ENCODE measurements at places on chromosomes 2 and 18.
A peak's percentile ranks its signal among the peaks of the same experiment; 100 is the strongest.

GRCh38 chr2:103887625-103888024 is 966.3 kb upstream of the POU3F3 start:
- no peak overlapping the region for H3K27ac ChIP-seq
- DNase-seq, result no peak
- H3K4me1 ChIP-seq, result no peaks in the 10 kb centered on the region
- no peaks in the 10 kb centered on the region for H3K27me3 ChIP-seq

GRCh38 chr2:194545978-194546377 is 1111.0 kb upstream of the SLC39A10 start:
- H3K4me1 ChIP-seq, result no peaks in the 10 kb centered on the region
- DNase-seq, result no peak
- no peaks in the 10 kb centered on the region for H3K36me3 ChIP-seq

DNA sequence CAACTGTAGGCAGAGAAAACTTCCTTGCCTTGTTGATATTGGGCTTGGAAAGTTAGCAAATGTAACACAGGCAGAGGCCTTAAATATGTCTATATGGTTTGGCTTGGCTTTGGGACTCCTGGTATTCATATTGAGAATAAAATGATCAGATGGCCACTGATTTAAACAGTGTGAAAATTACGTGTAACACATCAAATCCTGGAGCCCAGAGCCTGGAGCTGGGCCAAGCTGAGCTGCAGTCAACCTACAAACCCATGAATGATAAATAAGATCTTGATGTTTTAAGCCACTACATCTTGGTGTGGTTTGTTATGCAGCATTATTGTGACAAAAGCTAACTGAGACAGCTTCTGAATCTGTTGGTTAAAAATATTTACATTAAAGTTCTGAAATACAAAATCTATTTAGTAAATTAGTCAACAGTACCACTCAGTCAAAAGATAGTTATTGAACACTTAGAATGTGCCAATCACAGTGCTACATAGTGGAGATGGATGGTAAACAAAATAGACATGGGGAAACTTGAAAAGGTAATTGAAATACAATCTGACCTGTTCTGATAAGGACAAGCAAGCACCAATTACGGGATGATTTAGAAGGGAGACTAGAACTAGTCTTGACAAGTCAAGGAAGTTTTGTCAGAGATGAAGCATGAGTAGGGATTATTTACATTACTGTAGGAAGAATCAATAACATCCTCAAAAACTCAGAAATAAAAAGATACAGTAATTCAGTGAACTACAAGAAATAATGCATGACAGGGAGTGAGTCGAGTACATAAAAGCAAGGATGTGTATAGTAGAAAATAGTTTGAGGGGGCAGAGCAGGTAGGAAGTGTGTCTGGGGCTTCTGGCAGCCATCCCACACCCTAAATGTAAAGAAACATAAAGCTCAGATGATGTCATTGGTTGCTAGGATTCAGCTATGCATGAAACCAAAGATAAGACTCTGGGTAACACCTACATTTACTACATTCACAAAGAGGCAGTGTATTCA is 157.7 kb downstream of the HNMT start:
- no peak for DNase-seq
- H3K4me1 ChIP-seq, result no peaks in the 10 kb centered on the region
- no peak overlapping the region for H3K27ac ChIP-seq

DNA sequence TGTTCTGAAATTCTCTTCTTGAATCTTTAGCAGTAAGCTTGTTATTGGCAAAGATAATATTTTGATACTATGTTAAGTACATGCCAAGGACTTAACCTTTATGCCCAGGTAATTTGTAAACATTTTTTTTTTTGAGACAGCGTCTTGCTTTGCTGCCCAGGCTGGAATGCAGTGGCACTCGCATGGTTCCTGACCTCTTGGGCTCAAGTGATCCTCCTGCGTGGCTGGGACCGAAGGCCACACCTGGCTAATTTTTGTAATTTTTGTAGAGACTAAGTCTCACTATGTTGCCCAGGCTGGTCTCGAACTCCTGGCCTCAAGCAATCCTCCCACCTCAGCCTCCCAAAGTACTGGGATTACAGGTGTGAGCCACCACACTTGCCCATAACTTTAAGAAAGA is 35.7 kb upstream of the ZCCHC2 start:
- H3K4me1 ChIP-seq, result no peaks in the 10 kb centered on the region
- no peak overlapping the region for H3K4me3 ChIP-seq
- H3K27me3 ChIP-seq, result peaks cover 67% of the 10 kb centered on the region

GRCh38 chr18:8121942-8122480 is 487.2 kb upstream of the RAB12 start:
- no peaks in the 10 kb centered on the region for H3K36me3 ChIP-seq
- no peak overlapping the region for H3K27ac ChIP-seq
- no peak for DNase-seq
- H3K4me1 ChIP-seq, result no peaks in the 10 kb centered on the region
- H3K27me3 ChIP-seq, result no peaks in the 10 kb centered on the region

- peaks cover 10% of the 10 kb centered on the region for H3K27me3 ChIP-seq
- H3K4me1 ChIP-seq, result peaks cover 14% of the 10 kb centered on the region
- peak; percentile 0 for DNase-seq
- peak overlapping the region; percentile 83 for H3K27ac ChIP-seq
These were observed 18.0 kb downstream of the GPR35 start for GRCh38 chr2:240643093-240643810.

GRCh38 chr2:155281907-155282306 is 583.4 kb downstream of the KCNJ3 start:
- H3K4me3 ChIP-seq, result no peak overlapping the region
- no peaks in the 10 kb centered on the region for H3K27me3 ChIP-seq
- no peaks in the 10 kb centered on the region for H3K36me3 ChIP-seq

DNA sequence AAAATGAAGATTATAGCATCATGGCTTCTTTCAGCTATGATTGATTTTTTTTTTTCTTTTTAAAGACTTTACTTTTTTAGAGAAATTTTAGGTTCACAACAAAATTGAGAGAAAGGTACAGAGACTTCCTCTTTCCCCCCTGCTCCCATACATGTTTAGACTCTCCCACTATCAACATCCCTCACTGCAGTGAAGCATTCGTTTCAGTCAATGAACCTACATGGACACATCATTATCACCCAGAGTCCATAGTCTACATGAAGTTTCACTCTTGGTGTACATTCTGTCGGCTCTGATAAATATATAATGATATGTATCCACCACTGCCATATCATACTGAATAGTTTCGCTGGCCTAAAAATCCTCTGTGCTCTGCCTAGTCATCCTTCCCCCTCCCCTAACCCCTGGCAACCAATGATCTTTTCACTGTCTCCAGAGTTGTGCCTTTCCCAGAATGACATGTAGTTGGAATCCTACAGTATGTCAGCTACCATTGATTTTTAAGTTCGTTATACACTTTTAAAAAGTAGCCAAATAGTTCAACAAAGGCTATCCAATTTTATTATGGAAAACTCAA is 86.8 kb downstream of the GPD2 start:
- no peak for DNase-seq
- H3K4me1 ChIP-seq, result no peaks in the 10 kb centered on the region
- H3K36me3 ChIP-seq, result peaks cover 2% of the 10 kb centered on the region
- no peak overlapping the region for H3K27ac ChIP-seq
- H3K4me3 ChIP-seq, result no peak overlapping the region

DNA sequence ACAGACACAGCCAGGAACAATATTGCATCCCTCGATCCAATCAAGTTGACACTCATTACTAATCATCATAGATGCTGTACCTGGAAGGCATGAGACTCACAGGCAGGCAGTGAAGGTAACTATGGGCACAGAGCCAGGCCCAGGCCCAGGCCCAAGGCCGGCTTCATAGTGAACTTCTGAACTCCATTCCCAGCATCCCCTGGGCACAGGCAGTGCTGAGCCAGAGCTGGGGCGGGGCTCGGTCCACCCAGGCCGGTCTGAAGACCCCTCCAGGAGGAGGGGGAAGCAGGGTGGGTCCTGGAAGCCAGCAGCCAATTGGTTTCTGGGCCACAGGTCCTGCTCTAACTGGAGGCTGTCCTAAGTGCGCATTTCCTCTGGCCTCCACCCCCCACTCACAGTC is 37.6 kb downstream of the MLPH start:
- no peak for DNase-seq
- H3K27me3 ChIP-seq, result no peaks in the 10 kb centered on the region

DNA sequence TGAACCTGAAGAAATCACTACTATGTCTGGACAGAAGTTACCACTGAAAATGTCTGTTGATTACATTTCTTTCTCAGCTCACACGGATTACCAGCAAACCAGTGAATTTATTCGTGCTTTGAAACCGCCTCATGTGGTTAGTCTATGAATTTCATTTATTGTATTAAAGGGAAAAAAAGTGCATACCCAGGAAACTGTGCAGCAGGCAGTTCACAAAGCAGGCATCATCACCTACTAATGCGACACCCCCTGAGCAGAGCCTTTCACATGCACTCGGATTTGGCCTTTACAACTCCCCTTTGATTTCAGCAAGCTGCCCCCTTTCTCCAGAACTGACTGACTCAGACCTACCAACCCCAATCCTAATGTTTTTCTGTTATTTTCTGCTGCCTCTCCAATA is 20.1 kb downstream of the CPSF3 start:
- H3K27ac ChIP-seq, result no peak overlapping the region
- H3K27me3 ChIP-seq, result no peaks in the 10 kb centered on the region
- peaks cover 47% of the 10 kb centered on the region for H3K36me3 ChIP-seq
- H3K4me1 ChIP-seq, result peaks cover 2% of the 10 kb centered on the region
- DNase-seq, result no peak

DNA sequence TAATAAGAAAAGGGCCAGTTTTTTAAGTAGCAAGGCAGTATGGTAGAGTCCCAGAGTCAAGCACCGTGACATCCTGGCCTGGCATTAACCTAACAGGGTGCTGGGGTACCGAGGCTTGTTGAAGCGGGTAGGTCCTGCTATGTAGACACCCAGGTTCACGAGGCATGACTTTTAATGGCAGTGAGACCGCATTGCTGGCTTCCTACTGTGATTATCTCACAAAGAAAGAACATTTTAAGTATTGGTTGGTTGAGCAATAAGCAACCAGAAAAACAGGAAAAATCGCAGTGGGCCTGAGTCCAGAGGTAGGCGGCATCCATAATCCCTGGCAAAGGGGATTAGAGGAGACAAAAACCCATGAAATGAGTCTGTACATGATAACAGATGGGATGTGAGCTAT is 927.9 kb upstream of the ACVR2A start:
- H3K27me3 ChIP-seq, result no peaks in the 10 kb centered on the region
- no peak overlapping the region for H3K4me3 ChIP-seq

DNA sequence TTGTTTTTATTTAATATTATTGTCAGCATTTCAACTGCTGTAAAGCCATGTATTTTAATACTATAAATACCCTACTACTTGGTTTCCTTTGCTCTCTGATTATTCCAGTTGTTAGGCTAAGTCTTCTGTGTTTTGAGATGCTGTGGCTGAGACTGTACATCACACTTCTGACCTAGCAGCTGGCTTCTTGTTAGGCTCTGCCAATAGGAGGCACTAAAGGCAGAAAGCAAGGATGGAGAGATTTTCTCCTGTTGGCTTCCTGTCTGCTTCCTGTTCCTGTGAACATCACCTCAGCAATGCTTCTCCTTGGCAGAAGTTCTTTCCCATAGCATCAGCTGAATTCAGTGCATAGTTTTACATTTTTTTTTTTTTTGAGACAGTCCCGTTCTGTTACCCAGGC is 68.3 kb upstream of the YPEL5 start:
- H3K4me1 ChIP-seq, result no peaks in the 10 kb centered on the region
- H3K36me3 ChIP-seq, result no peaks in the 10 kb centered on the region
- no peak overlapping the region for H3K4me3 ChIP-seq
- DNase-seq, result no peak
- H3K27ac ChIP-seq, result no peak overlapping the region

- H3K36me3 ChIP-seq, result peaks cover 16% of the 10 kb centered on the region
- H3K27me3 ChIP-seq, result no peaks in the 10 kb centered on the region
- H3K4me1 ChIP-seq, result peaks cover 3% of the 10 kb centered on the region
These were observed 21.1 kb downstream of the PCARE start for GRCh38 chr2:29053223-29053622.

DNA sequence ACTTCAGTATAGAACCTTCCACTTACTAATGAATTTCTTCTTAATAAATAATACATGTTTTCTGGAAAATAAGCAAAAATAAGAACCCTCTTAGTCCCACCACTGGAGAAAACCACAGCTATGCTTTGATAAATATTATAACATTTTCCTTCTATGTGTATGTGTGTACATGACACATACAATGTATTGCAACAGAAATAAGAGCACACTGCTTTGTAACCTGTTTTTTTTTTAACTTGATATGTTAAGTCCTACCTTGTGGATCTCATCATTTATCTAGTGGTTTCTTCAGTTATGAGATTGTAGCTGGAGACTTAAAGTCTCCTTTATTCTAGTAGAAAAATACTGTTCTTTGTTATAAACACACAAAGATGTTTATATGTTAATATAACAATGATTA is 17.2 kb downstream of the INPP1 start:
- H3K4me3 ChIP-seq, result peak overlapping the region; percentile 92
- no peaks in the 10 kb centered on the region for H3K27me3 ChIP-seq
- H3K4me1 ChIP-seq, result peaks cover 10% of the 10 kb centered on the region
- no peaks in the 10 kb centered on the region for H3K36me3 ChIP-seq
- no peak for DNase-seq

DNA sequence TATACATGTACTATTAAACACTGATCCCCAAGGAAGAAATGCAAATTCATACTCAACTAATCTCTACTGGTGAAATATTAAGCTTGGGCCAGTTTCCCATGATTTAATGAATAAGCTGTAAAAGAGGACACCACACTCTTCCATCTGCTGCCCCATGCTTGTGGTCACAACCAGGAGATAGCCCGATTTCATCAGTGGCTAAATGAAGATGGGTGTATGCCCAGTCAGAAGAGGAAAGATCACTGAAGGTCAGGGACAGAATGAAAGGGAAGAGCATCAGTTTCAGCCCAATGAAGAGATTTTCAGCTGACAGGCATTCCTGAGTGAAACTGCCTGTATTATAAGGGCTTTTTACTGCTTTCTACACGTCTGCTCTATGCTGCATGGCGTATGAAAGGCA is 103.5 kb downstream of the KCNS3 start:
- H3K4me1 ChIP-seq, result no peaks in the 10 kb centered on the region
- H3K27me3 ChIP-seq, result no peaks in the 10 kb centered on the region
- H3K36me3 ChIP-seq, result no peaks in the 10 kb centered on the region
- no peak overlapping the region for H3K4me3 ChIP-seq
- no peak for DNase-seq

DNA sequence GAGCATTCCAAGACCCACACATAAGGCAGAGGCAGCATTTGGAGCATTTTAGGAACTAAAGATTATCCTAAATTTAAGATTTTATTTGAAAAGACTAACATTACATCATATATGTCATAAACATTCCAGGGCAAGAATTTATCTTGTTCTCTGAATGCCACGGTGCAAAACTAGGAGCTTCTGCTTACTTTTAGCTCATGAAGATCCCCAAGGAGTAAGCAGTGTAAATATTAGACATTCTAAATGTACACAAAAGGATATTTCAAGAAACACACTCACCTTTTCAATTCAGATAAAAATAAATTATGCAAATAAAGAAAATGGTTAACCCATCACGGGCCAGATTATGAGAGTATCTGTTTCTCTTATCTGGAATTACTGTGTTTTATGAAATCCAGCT is 101.7 kb upstream of the ETAA1 start:
- no peak overlapping the region for H3K4me3 ChIP-seq
- no peaks in the 10 kb centered on the region for H3K36me3 ChIP-seq
- H3K4me1 ChIP-seq, result no peaks in the 10 kb centered on the region
- H3K27me3 ChIP-seq, result peaks cover 7% of the 10 kb centered on the region
- DNase-seq, result no peak

Measured in effector memory CD8-positive, alpha-beta T cell (primary cell).